Osteoblast (primary cell): ENCODE measurements at places on chromosomes 11 and 22. TPM values are rescaled to one million over a fixed set of nuclear protein-coding genes. Genes with fewer than 3 reads are reported as not detected.

The ACTN3 gene
- total RNA-seq, result under 0.01 TPM in 1 of 2 replicates, not detected in the other

The RBM4B gene
- 19.2 and 21.8 TPM in 2 replicates for total RNA-seq

The PGA3 gene
- not detected in 2 replicates for total RNA-seq

The SMC1B gene
- total RNA-seq, result not detected in 2 replicates

The MMP13 gene
- total RNA-seq, result 1.8 and 2.5 TPM in 2 replicates

The DDTL gene
- 1.8 TPM in 2 replicates for total RNA-seq

The SCUBE2 gene
- 1.8 and 2.7 TPM in 2 replicates for total RNA-seq

The EFCAB6 gene
- 1.8 and 2.9 TPM in 2 replicates for total RNA-seq

The MMP27 gene
- not detected in 2 replicates for total RNA-seq

The COMMD9 gene
- total RNA-seq, result 39.5 and 52.5 TPM in 2 replicates

The IL18 gene
- 0.59 TPM in 1 of 2 replicates, not detected in the other for total RNA-seq

The LAMTOR1 gene
- total RNA-seq, result 131 and 138 TPM in 2 replicates

The P2RY2 gene
- 0.36 and 0.59 TPM in 2 replicates for total RNA-seq

The SORL1 gene
- under 0.01 and 0.36 TPM in 2 replicates for total RNA-seq

The SLC16A8 gene
- not detected in 2 replicates for total RNA-seq

The TRIM6 gene
- 3.6 and 3.8 TPM in 2 replicates for total RNA-seq

The APOA5 gene
- total RNA-seq, result under 0.01 TPM in 1 of 2 replicates, not detected in the other

The KDM4E gene
- total RNA-seq, result not detected in 2 replicates

The HORMAD2 gene
- under 0.01 TPM in 2 replicates for total RNA-seq

The TSPAN32 gene
- total RNA-seq, result 0.59 and 1.4 TPM in 2 replicates

The FAM227A gene
- 2.9 and 3.3 TPM in 2 replicates for total RNA-seq

The CECR2 gene
- total RNA-seq, result not detected in 2 replicates

The GPHA2 gene
- total RNA-seq, result not detected in 2 replicates

The GAB4 gene
- total RNA-seq, result not detected in 2 replicates

The RTL10 gene
- 10.3 and 11.9 TPM in 2 replicates for total RNA-seq

The RIC3 gene
- not detected in 2 replicates for total RNA-seq

The TRIM48 gene
- not detected in 2 replicates for total RNA-seq

The APLNR gene
- total RNA-seq, result not detected in 2 replicates

The UPK3A gene
- not detected in 2 replicates for total RNA-seq

The OR4D5 gene
- total RNA-seq, result not detected in 2 replicates

The SLC5A1 gene
- total RNA-seq, result not detected in 2 replicates

The RTN4RL2 gene
- 0.29 and 0.36 TPM in 2 replicates for total RNA-seq

The LBHD1 gene
- 7.6 and 8.0 TPM in 2 replicates for total RNA-seq

The SAA1 gene
- total RNA-seq, result not detected in 2 replicates

The SLC17A6 gene
- not detected in 2 replicates for total RNA-seq

The SLC5A4 gene
- total RNA-seq, result not detected in 2 replicates

The MMP11 gene
- 23.5 and 41.3 TPM in 2 replicates for total RNA-seq

The MAPK8IP2 gene
- 0.29 and 0.36 TPM in 2 replicates for total RNA-seq

The MIOX gene
- under 0.01 TPM in 1 of 2 replicates, not detected in the other for total RNA-seq

The NXPE1 gene
- not detected in 2 replicates for total RNA-seq

The SERGEF gene
- 26.8 and 29.7 TPM in 2 replicates for total RNA-seq

The EHF gene
- total RNA-seq, result not detected in 2 replicates

The LINC01488 gene
- total RNA-seq, result not detected in 2 replicates

The HBE1 gene
- not detected in 2 replicates for total RNA-seq

The TMEM135 gene
- total RNA-seq, result 35.8 and 56.0 TPM in 2 replicates

The TSGA10IP gene
- total RNA-seq, result not detected in 2 replicates

The TEX54 gene
- not detected in 2 replicates for total RNA-seq

The SCGB1D2 gene
- total RNA-seq, result not detected in 2 replicates

The SLCO2B1 gene
- under 0.01 and 0.72 TPM in 2 replicates for total RNA-seq

The SCGB2A2 gene
- not detected in 2 replicates for total RNA-seq

The PRDX5 gene
- 238 and 245 TPM in 2 replicates for total RNA-seq

The BTG4 gene
- total RNA-seq, result 0.29 TPM in 1 of 2 replicates, not detected in the other

The B4GALNT4 gene
- total RNA-seq, result 0.88 and 2.2 TPM in 2 replicates

The SLC7A4 gene
- under 0.01 and 0.36 TPM in 2 replicates for total RNA-seq

The CARD18 gene
- not detected in 2 replicates for total RNA-seq

The TPCN2 gene
- 14.1 and 17.4 TPM in 2 replicates for total RNA-seq

The KCNJ11 gene
- under 0.01 TPM in 1 of 2 replicates, not detected in the other for total RNA-seq

The PAX6 gene
- total RNA-seq, result under 0.01 and 0.36 TPM in 2 replicates
